Globus pallidus (tissue), 1 donor: ENCODE measurements at places on chromosomes 6 and 20.
A peak's percentile ranks its signal among the peaks of the same experiment; 100 is the strongest.

DNA sequence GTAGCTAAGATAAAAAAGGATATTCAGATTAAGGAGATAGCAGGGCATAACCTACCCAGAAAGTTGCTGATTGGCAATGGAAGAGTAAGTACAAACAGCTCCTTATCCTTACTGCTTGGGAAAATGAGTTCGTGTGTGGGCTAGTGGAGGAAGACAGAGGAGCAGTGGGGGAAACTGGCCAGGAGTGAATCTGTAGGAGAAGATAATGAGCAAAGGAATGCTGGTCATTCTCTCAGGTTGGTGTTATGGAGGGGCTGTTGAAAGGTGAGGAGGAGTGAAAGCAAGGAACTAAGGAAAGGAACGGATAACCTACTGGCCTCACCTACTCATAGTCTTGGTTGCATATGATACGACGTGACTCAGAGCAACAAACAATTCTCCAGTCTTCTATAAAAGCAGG lies 7.3 kb upstream of the GJB7 start:
- no peak for DNase-seq

- DNase-seq, result no peak
Measured at GRCh38 chr6:3910106-3910663, 61.0 kb downstream of the FAM50B start.

DNA sequence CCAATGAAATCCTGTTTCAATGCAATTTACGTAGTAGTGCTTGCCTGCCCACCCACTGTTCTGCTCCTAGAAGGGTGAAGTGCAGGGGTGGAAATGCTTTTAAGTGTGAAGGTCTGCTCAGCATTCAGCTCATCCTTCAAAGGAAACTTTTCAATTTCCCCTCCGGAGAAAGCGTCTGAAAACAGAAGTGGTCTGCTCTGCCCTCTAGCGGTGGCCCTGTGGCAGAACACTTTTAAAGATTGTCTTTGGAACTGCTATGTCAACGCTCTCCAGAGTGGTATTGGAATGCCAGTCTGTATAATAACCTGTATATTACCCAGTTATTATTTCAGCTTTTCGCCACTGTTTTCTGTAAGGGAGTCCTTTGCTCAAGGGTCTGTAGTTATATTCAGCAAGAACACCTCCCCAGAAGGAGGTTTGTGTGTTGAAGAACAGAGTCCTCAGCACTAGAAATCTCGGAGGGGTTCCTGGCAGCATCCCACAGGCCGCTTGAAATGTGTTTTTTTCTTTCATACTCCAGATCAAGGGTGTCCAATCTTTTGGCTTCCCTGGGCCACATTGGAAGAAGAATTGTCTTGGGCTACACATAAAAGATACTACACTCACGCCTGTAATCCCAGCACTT lies 63.1 kb upstream of the KLHL31 start:
- DNase-seq, result peak; percentile 56

DNA sequence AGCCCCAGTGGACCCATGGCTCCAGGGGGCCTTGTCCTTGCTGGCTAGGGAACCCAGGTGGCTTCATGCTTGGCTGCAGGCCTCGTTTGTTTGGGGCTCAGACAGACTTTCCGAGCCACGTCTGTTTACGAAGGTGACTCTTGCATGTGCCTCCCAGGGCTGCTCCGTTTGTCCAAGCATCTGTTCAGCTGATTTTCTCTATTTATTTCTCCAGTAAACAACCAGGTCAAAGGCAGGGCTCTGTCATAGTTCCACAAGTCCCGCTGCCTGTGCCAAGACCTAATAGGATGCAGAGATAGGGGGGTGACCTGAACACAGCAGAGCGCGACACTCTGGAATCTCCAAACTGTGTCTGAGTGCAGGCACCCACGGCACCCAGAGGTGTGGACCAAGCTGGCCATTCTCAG lies 12.8 kb upstream of the SPO11 start:
- no peak for DNase-seq

DNA sequence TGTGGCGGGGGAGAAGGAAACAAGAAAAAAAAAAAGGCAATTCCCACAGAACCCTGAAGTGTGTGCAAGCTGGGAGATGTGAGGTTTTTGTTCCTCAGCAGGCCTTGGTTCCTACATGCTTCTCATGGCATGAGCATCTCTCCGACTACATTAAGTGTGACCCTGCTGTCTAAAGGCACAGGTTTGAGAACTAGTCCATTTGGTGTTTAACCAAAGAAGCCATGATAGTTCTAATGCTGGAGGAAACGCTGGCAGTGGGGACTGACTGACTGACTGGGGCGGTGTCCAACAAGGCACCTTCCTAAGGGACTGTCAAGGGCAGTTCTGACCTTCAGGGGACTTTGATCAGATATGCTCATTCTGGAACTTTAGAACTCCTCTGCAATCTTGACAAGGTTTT lies 3.8 kb downstream of the TXNDC5 start:
- no peak for DNase-seq

DNA sequence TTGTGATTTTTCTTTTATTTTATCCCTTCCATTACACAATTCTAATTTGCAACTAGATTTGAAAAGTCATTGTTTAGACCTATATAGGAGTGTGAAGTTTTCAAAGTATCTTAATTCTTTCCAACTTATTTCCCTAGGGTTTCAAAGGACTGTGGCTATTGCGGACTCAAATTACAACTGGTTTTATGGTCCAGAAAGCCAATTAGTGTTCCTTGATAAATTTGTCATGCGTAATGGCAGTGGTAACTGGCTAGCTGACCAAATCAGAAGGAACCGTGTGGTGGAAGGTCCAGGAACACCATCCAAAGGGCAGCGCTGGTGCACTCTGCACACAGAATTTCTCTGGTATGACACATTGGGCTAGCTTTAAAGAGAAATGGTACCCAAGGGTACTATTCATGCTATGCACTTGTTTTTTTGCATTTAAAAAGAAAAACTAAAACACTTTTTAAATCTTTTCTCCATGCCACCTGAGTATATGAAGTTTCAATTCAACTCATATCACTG lies 27.9 kb upstream of the CALHM6 start:
- DNase-seq, result no peak

DNA sequence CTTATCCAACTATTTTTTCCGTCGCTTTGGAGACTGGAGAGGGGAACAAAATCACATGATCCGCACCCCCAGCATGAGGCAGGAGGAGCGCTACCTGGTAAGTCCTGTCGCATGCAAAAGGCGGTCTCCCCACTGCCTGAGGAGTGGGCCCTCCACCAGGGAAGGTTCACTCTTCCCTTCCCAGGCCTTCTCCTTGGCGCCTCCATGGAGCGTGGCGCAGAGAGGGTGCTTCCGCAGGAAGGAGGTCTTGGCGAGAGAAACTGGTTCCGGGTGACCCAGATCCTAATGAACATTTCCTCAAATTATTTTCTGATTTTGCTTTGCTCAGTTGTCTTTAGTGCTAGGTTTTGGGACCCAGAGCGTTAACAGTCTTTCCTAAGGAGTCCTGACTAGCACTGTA lies 217.6 kb downstream of the UST start:
- DNase-seq, result no peak

DNA sequence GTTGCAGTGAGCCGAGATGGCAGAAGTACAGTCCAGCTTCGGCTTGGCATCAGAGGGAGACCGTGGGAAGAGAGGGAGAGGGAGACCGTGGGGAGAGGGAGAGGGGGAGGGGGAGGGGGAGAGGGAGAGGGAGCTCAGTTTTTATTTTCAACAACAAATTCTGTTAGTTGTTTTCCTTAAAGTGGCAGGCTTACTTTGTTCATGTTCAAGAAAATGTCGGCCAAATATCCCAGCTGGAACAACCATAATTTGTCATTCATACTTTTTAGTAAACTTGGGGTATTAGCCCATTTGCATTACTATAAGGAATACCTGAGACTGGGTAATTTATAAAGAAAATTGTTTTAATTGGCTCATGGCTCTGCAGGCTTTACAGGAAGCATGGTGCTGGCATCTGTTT lies 2.5 kb upstream of the TULP4 start:
- DNase-seq, result no peak

DNA sequence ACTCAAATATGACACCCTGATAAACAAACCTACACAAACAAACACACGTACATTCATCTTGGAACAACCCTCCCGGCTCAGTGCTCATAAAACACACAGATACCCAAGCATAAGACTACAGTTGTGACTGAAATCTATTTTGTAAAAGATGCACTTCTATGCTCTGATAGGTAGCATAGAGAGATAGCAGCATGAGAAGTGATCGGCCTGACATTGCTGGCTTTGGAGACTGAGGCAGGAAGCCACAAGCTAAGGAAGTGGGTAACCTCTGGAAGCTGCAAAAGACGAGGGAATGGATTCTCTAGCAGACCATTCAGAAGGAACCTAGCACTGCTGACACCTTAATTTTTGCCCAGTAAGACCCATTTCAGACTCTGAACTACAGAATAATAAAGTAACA lies 1.6 kb upstream of the RNF39 start:
- no peak for DNase-seq

DNA sequence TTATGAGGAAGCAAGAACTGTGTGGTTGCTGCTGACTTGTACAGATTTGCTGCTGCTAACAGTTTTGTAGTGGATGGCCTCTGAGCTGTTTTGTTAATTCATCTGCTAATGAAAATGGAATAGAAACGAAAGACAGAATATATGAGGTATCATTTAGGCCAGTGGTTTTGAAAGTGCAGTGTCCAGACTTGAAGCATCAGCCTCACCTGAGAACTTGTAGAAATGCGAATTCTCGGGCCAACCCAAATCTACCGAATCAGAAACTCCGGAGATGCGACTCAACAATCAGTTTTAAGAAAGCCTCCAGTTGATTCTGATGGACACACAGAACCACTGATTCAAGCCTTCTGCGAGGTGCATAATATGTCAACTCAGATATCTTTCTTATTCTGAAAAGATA lies 62.5 kb downstream of the CAP2 start:
- DNase-seq, result no peak

GRCh38 chr6:24909241-24910216 lies 26.2 kb downstream of the RIPOR2 start:
- DNase-seq, result no peak
